ENCODE measurements at places on chromosomes 13 and 19. TPM values are rescaled to one million over a fixed set of nuclear protein-coding genes. Genes with fewer than 3 reads are reported as not detected.
A peak's percentile ranks its signal among the peaks of the same experiment; 100 is the strongest.

- ATAC-seq, result no peak
These were observed 24.5 kb upstream of the SLC7A1 start for GRCh38 chr13:29619995-29620394.

GRCh38 chr19:12364391-12365235, 870 bp downstream of the ZNF442 start:
- no peak for ATAC-seq

DNA sequence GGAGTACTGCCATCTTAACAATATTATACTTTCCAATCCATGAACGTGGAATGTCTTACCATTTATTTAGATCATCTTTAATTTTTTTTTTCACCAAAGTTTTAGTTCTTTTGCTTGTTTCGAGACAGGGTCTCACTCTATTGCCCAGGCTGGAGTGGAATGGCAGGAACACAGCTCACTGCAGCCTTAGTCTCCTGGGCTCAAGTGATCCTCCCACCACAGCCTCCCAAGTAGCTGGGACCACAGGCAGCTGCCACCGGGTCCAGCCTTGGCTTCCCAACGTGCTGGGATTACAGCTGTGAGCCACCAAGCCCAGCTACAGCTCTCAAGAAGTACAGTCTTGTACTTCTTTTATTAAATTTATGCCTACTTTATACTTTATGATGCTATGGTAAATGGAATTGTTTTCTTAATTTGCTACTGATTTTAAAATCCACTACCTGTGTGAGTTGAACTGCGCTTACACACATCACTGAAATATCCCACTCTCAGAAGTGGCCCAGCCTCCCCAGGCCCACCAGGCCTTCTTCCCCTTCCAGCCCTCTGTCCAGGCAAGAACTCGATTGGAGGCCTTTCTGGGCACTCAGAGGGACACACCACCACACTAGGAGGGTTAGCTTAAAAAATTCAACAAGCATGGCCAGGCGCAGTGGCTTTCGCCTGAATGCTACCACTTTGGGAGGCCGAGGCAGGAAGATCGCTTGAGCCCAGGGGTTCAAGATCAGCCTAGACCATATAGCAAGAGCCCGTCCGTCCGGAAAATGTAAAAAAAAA, 1.0 kb upstream of the PGLS start:
- no peak for ATAC-seq

DNA sequence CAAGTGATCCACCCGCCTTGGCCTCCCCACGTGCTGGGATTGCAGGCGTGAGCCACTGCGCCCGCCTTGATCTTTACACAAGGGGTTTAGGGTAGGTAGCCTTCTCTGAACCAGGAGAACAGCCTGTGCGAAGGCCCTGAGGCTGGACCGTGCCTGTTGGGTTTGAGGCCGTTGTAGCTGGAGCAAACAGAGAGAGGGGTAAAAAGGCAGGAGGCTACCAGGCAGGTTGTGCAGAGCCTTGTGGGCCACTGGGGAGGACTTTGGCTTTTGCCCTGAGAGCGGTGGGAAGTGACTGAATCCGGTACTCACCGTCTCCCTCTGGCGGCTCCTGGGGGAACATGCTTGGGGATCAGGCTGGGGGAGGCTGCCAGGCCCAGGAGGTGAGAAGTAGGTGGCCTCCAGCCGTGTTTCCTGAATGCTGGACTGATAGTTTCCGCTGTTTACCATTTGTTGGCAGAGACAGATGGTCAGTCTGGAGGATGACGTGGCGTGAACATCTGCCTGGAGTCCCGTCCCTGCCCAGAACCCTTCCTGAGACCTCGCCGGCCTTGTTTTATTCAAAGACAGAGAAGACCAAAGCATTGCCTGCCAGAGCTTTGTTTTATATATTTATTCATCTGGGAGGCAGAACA, 24.6 kb downstream of the SPC24 start:
- peak; percentile 64 for ATAC-seq

DNA sequence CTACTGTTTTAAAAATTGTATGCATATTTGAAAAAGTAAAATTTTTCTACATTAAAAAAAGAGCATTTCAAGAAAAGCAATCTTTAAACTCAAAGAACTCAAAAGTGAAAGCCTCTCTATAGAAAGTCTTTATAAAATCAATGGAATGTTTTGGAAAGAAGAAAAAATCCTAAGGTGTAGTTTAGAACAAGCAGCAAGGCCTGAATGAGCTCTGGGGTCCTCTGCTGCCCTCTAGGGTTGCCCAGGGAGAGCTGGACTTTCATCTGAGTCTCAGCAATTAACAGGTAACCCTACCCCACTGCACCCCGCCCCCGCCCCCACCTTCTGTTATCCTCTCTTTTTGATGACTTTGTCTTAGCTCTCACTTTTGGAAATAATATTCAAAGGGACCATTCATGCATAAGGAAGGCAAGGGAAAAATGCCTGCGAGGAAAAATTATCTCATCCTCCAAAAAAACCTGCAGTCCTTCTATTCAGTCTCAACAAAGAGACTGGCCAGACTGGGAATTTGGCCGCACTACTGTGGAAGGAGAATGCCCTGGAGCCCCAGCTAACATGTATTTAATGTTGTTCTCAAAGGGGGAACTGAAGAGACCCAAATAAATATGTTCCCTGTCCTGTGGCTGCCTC, 24.1 kb downstream of the SLC25A30 start:
- ATAC-seq, result peak; percentile 60

GRCh38 chr13:110399801-110400200, 92.7 kb downstream of the COL4A2 start:
- ATAC-seq, result no peak

GRCh38 chr19:51163257-51163656, 21.2 kb downstream of the SIGLEC7 start:
- ATAC-seq, result peak; percentile 64

GRCh38 chr13:74162135-74162534, 27.9 kb upstream of the KLF12 start:
- ATAC-seq, result no peak

DNA sequence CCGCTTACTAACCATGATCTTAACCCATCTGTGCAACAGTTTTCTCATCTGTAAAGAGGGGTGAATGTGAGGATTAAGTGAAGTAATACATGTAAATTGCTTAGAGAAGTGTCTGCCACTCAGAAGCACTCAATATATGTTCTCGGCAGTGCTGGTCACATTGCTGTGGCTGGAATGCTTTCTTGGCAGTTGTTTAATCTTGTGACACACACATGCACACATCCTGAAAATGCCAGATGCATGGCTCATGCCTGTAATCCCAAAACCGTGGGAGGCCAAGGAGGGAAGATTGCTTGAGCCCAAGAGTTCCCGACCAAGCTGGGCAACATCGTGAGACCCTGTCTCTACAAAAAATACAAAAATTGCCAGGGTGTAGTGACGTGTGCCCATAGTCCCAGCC, 4.9 kb upstream of the DMKN start:
- ATAC-seq, result peak; percentile 44

- no peak for ATAC-seq
These were observed 150.2 kb downstream of the DCT start for GRCh38 chr13:94329277-94329676.

DNA sequence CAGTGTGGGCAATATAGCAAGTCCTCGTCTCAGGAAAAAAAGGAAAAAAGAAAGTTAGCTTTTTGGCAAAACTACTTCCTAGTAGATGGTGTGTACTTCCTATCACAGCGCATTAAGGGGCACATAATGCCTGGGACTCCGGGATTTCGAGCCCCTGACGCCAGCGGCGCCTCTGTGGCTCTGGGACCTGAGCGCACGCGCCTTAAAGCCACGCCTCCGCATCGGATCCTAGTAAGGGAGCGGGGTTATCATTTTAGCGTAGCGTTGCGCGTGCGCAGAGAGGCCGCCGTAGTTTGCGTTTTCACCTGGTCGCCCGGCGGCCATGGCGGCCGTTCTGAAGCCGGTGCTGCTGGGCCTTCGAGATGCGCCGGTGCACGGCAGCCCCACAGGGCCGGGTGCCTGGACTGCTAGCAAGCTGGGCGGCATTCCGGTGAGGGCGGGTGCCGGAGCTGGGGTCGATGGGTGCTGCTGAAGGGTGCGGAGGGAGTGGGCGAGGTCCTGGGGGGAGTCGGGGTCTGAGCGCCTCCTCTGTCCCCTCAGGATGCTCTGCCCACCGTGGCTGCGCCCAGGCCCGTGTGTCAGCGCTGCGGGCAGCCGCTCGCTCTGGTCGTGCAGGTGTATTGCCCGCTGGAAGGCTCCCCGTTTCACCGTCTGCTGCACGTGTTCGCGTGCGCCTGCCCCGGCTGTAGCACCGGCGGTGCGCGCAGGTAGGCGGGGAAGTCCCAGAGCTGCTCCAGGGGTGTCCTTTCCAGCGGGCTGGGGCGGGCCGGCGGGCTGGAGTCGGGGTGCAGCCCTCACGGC, at the start of gene PDCD2L:
PDCD2L (plus strand) TSS at position 291 of the 801 bp plus-strand sequence; CDS start at position 323, 32 bp downstream.
- ATAC-seq, result peak; percentile 88

- peak; percentile 3 for ATAC-seq
These were observed 24.9 kb downstream of the CCDC8 start for GRCh38 chr19:46388311-46389095.

Gene KLF12
- 0.88 TPM for total RNA-seq

Gene HSD11B1L
- total RNA-seq, result 1.1 TPM

- no peak for ATAC-seq
These were observed 18.3 kb downstream of the SIAH3 start for GRCh38 chr13:45833242-45833641.

GRCh38 chr19:41366089-41366488, 2.1 kb upstream of the B9D2 start:
- no peak for ATAC-seq

GRCh38 chr19:35665604-35666003, 713 bp upstream of the UPK1A start:
- no peak for ATAC-seq

GRCh38 chr13:112951674-112952371, 17.2 kb upstream of the MCF2L start:
- no peak for ATAC-seq

Gene NTF4
- total RNA-seq, result 5.6 TPM
